Right renal pelvis (tissue), 4 donors: ENCODE measurements at places on chromosomes 11 and 22. TPM values are rescaled to one million over a fixed set of nuclear protein-coding genes. Genes with fewer than 3 reads are reported as not detected.

DNA sequence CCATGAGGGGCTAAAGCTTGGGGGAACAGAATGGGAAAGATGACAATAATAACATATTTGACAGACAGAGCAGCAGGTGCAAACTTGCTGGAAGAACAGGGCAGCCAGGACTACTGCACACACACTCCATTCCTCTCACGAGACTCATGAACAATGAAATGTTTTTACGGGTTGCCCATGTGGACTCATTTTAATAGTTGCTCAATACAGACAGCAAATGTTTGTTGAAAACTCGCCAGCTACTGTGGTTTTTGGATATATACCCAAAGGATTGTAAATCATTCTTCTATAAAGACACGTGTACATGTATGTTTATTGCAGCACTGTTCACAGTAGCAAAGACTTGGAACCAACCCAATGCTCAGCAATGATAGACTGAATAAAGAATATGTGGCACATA lies 10.3 kb downstream of the SYT13 start:
- DNase-seq, result no peak

DNA sequence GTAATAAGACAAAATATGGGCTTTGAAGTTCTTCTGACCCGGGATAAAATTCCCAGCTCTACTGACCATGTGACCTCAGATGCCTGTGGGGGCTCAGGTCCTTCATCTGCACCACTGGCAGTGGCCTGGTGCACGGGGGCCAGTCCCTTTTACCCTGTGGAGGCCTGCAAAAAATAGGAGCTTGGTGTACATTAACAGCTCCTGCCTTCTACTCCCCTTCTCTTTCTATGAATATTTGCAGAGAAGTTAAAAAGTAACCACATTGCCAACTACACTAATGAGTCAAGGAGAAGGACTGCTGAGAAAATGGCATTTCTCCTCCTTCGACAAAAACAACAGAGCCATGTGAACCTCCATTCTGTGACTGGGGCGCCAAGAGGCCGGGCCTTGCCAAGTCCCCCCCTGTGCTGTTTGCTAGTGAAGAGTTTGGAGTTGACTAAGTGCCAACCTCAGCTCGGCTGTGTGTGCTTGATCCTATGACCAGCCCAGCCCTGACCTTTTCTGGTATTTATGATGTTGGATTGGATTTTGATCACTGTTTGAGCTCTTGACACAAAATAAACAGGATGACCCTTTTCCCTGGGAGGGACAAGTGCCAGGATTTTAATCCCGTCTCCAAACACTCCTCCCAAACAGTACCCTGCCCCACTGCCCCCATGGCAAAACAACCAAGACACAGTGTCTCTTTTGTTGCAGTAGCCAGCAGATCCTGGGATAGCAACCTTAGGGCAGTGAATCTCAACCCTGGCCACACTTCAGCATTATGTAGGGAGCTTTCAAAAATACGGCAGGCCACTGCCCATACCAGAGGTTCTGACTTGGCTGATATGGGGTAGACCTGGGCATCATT lies 380.1 kb downstream of the LARGE1 start:
- peak; percentile 46 for DNase-seq

DNA sequence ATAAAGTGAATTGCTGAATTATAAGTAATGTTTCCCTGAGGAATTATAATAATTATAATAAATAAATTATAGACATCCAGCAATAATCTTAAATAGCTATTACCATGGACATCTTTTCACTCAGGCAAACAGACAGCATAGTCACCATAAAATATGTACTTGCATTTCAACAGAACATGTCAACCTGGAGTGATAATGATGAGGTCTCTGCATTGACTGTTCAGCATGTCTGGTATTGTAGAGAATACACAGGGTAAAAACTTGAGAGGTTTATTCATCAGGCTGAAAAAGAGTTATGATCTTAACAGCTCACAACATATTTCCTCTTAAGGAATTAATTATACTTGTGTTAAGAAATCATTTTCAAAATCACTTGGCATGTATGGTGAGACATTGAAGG lies 41.1 kb upstream of the TYR start:
- DNase-seq, result no peak

- no peak for DNase-seq
Observed at GRCh38 chr11:120950880-120951279, 73.0 kb upstream of the TBCEL start.

GRCh38 chr11:65903068-65903481 lies 2.9 kb upstream of the FOSL1 start:
- no peak for DNase-seq

DNA sequence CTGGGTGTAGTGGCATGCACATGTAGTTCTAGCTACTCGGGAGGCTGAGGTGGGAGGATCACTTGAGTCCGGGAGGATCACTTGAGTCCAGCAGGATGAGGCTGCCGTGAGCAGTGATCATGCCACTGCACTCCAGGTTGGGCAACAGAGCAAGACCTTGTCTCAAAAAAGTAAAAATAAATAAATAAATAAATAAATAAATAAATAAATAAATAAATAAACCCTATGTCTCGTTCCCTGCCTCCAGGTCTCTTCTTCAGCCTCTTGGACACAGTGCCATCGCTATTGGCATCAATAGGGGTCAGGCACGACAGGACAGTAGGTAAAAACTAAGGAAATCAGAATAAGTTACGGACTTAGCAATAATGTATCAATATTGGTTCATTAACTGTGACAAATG lies 23.4 kb upstream of the SYT12 start:
- DNase-seq, result no peak

DNA sequence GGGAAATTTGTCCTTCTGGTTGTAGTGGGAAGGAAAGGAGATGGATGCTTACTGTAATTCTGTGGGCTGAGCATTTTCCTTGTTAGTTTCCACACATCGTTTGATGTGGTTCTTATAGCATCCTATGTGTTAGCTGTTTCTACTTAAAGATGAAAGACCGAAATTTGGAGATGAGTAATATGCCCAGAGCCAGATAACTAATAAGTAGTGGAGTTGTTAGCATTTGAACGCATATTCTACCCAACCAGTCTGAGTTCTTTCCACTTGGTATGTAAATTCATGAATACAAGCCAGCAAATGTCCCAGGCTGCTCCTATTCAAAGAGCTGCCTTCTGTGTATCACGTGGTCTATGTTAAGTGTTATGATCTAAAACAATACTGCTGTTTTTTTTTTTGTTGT lies 14.6 kb downstream of the SPECC1L start:
- DNase-seq, result no peak

Gene RASSF10
- polyA plus RNA-seq, result 19.2 TPM

Gene RPS6KA4
- polyA plus RNA-seq, result 10.5 TPM

Gene SH3BP1
- polyA plus RNA-seq, result 13.8 TPM

Gene MAJIN
- polyA plus RNA-seq, result 0.90 TPM
